ENCODE measurements at places on chromosomes 7 and 10.

GRCh38 chr10:93198401-93199131 is 124.9 kb downstream of the CYP26A1 start:
- DNase-seq: no peak

DNA sequence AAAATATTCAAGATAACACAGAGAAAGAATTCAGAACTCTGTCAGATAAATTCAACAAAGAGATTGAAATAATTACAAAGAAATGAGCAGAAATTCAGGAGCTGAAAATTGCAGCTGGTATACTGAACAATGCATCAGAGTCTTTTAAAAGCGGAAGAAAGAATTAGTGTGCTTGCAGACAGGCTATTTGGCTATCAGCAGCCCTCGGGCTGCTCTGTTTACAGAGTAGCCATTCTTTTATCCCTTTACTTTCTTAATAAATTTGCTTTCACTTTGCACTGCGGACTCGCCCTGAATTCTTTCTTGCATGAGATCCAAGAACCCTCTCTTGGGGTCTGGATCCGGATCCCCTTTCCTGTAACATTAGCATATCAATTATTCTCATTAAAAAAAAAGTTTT is 1040.0 kb downstream of the SORCS3 start:
- DNase-seq: no peak

GRCh38 chr10:109982812-109983211 is 25.0 kb upstream of the ADD3 start:
- no peak for DNase-seq

- DNase-seq: no peak
These were observed 12.9 kb downstream of the HSPB1 start for GRCh38 chr7:76315364-76315763.

DNA sequence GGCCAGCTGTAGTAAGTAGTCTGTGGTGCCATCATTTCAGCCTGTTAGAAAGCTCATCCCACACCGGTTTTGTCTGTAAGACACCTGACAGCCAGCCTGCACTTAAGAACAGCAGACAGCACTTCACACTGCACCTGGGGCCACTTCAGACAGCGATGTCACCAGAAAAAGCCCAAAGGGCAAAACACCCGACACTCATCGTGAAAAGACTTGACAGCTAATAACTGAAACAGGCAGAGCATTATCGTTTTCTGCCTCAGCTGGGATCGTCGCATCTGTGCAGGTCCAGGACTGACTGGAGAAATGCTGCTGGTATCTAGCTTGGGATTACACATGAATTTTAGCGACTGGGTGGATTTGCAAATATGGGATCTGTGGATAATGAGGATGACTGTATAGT is 16.8 kb upstream of the LAT2 start:
- DNase-seq: no peak

DNA sequence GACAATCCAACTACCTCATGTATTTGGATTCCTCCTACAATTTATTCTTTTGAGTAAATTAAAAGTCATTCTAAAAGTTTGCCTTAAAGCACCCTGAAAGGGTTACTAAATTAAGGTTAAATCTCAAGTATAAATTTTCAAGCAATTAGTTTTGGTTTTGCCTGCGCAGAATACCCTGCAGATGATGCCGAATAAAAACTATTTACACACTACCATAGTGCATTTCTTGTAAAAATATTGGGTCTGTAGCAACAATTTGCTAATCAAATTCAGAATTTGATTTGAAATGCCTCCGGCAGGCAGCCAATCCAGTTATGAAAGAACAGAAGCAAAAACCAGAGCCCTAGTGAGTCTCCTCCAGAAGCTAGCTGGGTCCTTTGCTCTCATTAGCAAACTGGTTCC is 122.2 kb downstream of the TWIST1 start:
- no peak for DNase-seq

GRCh38 chr7:41046221-41046761 is 656.6 kb downstream of the INHBA start:
- no peak for DNase-seq

DNA sequence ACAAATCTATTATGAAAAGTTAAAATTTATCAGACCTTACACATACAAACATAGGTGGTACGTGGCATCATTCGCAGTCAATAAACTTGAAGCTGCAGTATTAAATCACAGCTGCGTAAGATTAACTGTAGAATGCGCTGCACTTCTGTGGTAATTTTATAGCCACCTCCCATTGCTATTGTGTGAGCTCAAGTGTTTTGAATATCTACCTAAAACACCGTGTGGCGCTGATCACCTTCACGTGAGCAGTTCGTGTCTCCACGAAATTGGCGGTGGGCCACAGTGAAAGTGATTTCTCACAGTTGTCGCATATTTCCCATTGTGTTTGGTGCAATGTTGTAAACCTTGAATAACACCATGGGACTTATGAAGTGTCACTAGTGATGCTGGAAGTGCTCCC is 102.8 kb downstream of the PLPP4 start:
- no peak for DNase-seq

DNA sequence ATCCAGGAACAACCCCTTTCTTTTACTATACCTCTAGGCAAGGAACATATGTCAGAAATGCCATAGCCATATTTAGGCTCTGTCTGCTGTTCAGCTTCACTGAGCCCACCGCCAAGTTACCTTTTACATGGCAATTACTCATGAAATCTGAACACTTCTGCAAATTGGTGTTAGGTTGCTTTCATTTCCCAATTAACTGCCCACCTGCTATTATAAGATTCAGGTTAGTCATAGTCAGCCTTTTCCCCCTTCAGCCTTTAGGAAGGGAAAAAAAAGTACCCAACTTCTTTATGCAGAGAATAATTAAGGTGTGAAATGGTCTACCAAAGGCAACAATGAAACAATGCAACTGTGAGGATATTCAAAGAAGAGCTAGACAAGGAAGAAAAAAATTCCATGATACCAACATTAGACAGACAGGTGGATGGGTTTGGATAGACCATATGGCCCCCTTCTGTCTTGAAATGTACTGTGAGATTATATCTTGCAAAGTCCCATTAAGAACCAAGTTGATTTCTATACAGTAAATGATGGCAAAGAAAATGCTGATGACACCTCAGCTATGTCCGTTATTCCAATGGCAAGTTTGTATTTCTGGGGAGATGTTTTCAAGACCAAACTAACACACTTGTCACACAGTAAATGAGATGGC is 442.1 kb upstream of the NRP1 start:
- no peak for DNase-seq

DNA sequence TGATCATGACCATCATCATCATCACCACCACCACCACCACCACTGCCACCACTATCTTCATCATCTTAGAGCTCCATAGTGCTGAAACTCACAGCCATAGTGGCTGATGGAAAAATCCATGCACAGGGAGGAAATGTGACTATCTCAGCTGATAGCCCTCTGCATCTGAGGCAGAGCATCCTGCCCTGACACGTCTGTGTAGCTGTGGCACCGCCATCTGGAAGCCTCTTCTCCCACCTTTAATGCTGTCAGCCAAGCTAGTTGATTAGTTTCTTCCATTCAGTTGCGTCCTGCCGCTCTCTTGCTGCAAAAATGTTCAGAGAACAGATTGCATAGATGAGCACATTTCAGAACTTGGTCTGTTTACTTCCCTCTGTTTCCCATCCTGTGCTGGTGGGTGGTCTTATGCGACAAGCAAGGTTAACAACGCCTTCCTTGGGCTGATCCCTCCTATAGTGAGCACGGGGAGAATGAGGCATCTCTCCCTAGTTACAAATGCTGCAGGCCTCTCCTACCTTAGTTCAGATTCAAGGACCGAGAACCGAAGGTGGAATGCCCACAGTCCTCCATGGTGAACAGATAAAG is 478.6 kb downstream of the PLXNA4 start:
- DNase-seq: no peak

DNA sequence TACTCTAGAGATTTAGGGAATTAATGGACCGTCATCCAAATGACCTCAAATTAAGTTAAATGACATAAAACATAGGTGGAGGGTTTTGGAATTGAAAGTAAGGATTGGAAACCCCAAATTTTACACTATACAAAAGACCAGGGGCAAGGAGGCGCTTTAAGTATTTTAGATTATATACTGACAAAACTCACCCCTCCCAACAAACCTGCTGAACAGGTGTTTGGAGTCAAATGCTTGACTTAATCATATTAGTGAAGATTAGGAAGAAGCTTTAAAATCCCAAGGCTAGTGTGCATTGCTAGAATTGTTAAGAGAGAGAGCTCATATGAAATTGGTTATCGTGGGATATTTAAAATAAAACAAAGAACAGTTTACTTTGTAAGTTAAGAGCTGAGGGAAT is at the start of gene GNGT1:
Gene GNGT1, plus strand, starts transcription at position 301 of the 400 bp plus-strand sequence. CDS start 180 bp downstream, outside the sequence.
- no peak for DNase-seq

DNA sequence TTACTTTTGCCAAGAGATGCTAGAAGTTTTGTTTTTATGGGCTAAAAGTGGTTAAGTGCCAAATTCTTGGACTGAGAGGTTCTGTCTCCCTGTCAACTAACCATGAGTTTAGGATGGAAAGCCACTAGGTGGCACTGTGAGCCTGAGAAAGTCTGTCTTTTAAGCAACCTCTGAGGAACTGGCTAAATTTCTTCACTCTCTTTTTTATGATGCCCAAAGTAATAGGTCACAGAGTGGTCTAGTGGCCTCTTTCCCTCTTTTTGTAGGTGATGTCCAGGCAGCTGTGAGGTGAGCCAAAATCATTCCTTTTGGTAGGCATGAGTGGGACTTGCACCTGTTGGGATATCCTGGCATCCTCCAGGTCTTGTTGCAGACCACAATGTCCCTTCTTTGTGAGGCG is 56.8 kb downstream of the SND1 start:
- peak; percentile 17 for DNase-seq

GRCh38 chr7:54544527-54545240 is 2.5 kb downstream of the VSTM2A start:
- DNase-seq: no peak

- DNase-seq: no peak
These were observed 33.1 kb downstream of the GPRIN2 start for GRCh38 chr10:46523119-46523961.

DNA sequence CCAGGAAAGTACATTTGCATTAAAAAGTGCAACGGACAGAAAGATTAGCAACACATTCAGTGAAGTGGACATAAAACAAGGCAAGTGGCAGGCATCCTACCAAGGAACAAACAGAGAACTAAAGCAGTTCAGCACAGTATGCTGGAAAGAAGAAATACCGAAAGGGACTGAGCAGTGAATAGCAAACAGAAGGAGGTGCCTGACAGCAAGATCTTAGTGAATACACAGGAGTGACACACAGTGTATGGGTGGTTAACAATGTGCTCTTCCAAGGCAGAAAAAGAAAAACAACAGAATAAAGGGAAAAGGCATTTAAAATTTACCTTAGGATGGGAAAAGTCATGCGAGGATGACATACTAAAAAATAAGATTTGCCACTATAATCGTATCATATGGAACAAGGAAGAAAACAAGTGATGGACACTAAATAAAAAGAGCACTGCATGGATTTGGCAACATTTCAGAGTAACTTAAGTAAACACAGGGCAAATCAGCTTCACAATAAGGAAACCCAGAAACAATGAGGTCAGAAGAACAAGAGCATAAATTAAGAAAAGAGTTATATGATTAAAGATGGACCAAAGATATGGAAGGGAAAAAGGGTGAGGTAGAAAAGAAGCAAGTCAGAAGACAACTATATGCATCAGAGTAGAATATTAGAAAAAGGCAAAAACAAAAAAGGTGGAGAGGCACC is 29.5 kb downstream of the MEST start:
- DNase-seq: no peak

GRCh38 chr10:45249978-45250693 is 65.3 kb downstream of the OR13A1 start:
- no peak for DNase-seq

DNA sequence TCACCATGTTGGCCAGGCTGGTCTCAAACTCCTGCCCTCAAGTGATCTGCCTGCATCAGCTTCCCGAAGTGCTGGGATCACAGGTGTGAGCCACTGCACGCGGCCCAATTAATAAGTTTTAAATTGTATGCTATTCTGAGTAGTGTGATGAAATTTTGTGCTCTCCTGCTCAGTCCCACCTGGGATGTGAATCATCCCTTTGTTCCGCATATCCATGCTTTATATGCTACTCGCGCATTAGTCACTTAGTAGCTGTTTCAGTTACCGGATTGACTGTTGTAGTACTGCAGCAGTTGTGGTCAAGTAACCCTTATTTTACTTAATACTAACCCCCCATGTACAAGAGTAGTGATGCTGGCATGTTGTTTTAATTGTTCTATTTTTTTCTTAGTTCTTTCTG is 47.3 kb upstream of the OIT3 start:
- DNase-seq: no peak

- no peak for DNase-seq
These were observed 114.1 kb downstream of the CAMK1D start for GRCh38 chr10:12463459-12463838.

DNA sequence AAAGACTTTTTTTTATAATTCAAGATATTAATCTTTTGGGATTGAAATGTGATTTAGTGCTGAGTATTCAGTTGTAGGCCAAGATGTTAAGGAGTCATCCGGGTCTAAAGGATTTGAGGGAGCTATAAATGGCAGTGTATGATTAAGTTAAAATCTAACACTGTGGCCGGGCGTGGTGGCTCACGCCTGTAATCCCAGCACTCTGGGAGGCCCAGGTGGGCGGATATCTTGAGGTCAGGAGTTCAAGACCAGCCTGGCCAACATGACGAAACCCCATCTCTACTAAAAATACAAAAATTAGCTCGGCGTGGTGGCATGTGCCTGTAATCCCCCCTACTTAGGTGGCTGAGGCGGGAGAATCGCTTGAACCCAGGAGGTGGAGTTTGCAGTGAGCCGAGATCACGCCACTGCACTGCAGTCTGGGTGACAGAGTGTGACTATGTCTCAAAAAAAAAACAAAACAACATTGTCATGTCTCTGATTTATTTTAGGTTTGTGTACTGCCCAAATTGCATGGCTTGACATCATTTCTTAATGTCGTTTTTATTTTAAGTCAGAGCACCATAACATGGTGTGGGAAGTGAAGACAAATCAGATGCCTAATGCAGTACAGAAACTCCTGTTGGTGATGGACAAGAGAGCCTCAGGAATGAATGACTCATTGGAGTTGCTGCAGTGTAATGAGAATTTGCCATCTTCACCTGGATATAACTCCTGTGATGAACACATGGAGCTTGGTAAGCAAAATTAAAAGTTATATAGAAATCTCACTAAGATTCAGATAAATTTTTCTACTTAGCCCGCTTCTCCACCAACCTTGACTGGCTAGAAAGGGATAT is 10.7 kb downstream of the HBP1 start:
- DNase-seq: no peak

DNA sequence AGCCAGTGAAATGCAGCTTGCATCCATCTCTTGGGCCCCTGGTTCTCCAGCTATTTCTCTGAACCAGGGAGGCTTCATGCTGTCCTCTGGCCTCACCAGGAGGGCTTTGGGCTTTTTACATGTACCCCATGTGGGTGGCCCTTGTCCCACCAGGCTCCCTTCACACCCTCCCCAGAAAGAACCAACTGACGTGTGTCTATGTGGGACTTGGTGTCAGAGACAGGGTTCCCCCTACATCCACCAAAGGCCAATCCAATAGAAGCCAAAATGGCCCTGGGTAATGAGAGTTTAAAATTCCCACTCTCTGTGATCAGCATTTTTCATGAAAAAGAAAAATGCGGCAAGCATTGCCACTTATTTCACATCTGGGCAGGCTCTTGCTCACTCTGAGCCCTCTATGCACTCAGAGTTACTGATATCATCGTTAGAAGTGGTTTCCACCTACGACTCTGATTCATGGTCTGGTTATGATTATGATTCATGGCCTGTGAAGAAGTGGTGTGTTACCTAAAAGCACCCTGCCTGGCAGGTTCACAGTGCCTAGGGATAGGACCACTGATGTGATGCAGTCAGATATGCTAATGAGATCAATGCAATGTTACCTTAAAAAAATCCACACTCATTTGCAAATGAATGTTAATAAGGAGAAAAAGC is 133.5 kb downstream of the BUB3 start:
- DNase-seq: no peak

Measured in activated effector memory CD4-positive, alpha-beta T cell treated with Interleukin-2 at 50 U/mL for 16 hours (primary cell).